ENCODE measurements at places on chromosomes 4 and X.

DNA sequence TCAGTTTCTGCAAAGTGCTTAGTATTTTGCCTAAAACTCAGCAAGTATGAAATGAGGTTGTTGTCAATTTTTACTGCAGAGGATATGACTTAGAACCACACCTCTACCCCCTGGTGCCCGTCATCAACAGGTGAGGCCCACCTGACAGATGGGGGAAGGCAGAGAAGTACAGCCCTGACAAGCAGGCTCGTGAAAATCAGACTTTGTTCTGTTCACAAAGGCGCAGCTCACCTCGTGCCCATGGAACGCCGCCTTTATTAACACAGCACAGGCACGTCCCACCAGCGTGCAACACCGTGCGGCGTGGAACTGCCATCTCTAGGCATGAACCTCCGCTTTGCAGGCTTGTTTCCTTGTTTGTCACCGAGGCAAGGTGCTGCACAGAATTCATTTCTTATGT, 13.3 kb downstream of the CYP4V2 start:
- no peak for DNase-seq

DNA sequence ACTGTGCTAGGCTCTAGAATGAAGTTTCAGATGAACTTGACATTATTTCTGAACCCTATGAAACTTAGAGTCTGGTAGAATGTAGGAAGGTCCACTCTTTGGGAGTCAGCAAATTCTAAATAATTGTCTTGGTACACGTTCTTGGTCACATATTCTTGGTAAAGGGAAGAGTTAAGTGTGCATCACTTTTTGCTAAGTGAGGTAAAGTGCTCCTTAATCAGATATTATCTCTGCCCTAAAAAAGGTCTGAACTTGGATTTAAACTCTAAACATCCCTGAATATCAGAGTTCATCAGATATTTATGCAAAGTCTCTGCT, 7.2 kb downstream of the OCIAD2 start:
- no peak for DNase-seq

- no peak for DNase-seq
Observed at GRCh38 chr4:10015140-10015753, 6.0 kb downstream of the SLC2A9 start.

- no peak for DNase-seq
Observed at GRCh38 chr4:139247700-139248238, 32.3 kb downstream of the MGARP start.

DNA sequence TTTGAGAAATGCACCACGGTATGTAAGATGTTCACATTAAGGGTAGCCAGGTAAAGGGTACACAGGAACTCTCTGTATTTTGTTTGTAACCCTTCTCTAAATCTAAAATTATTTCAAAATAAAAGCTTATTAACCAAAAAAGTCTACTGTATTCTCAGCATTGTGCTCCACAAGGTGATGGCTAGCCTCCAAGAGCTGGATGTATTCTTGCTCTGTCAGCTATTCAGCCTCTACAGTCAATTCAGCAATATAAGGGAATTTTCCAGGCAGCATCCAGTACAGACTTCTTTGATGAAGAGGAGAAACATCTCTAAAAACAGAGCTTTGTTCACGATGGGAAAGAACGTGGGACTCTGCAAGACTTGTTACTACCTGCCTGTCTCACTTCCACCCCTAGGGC, 63.5 kb upstream of the MAOA start:
- DNase-seq = no peak

GRCh38 chr4:172892300-172892699, 276.3 kb upstream of the GALNT7 start:
- no peak for DNase-seq

Data from stimulated activated CD8-positive, alpha-beta memory T cell treated with anti-CD3 and anti-CD28 coated beads, Interleukin-12 subunit alpha, Interleukin-12 subunit beta, amount 100 ng/mL, for 4 hours (primary cell).